Chondrocyte (in vitro differentiated cells): ENCODE measurements at places on chromosomes 11 and 22.

DNA sequence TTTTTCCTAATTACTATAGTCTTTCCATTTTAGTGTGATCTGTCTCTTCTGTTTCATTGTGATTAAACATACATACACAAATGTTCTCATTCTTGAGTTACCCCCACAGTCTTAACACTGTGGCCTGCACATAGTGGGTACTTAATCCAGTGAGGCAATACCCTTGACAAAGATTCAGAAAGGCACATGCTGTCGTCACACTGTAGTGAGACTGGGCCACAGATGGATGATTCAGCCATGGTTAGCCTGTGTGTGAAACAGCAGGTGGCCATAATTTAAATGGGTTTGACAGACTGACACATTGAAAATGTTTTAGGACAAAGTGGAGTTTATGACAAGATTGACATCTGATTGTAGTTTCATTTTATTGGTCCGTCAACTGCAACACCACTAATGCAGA, 313.1 kb downstream of the C11orf87 start:
- DNase-seq: no peak

DNA sequence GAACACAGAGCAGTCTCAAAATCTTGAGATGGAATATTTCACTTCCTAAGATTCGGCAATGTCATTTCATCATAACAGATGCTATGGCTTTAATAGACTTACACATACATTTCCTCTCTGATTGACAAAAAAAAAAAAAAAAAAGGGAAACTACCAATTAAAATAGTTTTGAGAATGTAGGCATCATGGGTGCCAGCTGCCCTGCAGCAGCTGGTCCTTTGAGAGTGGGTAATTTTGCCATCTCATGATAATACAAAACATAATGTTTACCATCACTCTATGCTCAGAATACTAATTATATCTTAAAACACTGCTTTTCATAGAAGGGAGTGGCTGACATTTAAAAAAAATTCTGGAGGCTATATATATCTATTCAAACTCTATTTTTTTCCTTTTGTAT, 775.6 kb upstream of the CCDC90B start:
- no peak for DNase-seq

- no peak for DNase-seq
Observed at GRCh38 chr11:114247070-114247789, 49.0 kb upstream of the NNMT start.

DNA sequence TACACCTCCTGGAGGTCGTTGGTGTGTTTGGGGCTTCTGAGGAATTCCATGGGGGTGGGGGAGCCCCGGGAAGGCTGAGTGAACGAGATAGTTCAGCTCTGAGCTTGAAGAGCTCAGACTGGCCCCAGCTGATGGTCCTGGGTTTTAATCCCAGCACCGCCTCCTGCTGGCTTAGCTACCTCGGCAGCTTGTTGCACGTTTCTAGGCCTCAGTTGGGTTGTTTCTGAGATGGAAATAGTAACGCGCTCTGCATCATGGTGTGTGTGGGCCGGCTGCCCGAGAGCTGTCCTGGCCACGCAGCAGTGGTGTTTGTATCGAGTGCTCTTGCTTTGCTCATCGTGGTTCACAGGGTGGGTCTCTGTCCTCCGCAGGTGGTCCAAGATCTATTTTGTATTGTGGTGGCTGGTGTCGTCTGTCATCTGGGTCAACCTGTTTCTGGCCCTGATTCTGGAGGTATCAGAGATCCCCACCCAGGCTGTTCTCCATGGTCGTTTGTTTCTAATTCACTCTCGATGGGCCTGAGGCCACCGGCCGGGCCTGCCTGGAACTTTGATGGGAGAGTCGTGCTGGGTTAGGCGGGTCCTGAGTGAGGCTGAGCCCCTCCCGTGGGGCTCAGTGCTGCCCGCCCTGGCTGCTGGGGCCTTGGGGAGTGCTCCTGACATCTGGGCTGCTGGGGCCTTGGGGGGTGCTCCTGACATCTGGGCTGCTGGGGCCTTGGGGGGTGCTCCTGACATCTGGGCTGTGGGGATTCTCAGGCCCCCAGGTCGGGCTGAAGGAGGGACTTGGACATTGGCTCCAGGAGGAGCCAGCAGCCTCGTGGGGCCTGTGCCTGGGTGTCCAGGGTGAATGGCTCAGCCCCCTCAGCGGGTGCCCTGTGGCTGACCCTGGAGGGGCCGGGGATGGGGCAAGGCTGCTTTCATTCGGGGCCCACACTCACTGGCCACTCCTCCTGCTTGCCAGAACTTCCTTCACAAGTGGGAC, 37.7 kb downstream of the TPCN2 start:
- DNase-seq: no peak

GRCh38 chr11:66646828-66647227, 8.3 kb downstream of the RBM4 start:
- no peak for DNase-seq

- DNase-seq: no peak
Observed at GRCh38 chr11:131899950-131900580, 529.6 kb downstream of the NTM start.

DNA sequence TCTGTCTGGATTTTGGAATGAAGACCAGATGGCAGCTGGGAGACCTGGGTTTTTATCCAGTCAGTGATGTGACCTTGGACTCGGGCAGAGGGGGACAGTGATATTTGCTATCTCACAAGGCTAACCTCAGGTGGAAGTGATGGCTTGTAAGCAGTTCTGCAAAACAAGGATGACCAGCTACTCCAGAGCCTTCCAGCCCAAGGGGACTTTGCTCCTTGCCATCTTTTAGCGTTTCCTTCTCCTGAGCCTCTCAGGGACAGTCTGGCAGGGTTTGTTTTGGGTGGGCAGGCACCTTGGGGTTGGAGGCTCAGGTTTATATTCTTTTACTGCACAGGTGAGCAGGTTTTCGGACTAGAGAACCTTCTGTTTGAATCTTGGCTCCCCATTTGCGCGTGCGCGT, 9.5 kb upstream of the OSBP2 start:
- DNase-seq: no peak

DNA sequence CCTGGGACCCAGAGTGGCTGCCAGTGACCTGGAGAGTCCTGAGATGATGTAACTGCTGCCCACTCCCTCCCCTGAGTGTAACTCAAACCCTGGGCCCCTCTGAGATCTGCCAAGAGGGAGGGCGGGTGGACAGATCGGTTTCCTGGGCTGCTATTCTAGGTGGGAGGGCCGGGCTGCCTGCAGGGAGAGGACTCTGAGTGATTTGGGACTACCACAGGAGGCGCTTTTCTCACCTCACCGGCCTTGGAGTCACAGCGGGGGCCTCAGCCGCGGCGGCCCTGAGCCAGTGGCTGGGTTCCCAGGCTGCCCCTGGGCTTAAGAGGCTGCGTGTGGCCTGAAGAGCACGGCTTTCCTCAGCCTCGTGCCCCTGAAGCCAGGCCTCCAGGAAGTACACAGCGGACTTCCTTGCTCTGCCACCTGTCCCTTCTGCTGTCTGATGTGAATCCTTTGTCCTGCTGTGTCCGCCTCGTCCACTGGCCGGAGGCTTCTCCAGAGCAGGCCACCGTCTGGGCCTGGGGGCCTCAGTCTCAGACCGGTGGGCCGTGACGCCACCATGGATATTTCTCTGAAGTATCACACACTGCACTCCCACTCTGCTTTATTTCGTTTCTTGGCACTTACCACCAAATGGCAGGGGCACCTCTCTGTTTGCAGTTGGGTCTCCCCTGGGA, 11.5 kb downstream of the RELT start:
- DNase-seq: no peak

GRCh38 chr11:60756307-60757032, at the start of gene MS4A15:
Gene MS4A15, plus strand, starts transcription at chr11:60756867. Its CDS starts 6,867 bp downstream, at chr11:60763734.
- no peak for DNase-seq

DNA sequence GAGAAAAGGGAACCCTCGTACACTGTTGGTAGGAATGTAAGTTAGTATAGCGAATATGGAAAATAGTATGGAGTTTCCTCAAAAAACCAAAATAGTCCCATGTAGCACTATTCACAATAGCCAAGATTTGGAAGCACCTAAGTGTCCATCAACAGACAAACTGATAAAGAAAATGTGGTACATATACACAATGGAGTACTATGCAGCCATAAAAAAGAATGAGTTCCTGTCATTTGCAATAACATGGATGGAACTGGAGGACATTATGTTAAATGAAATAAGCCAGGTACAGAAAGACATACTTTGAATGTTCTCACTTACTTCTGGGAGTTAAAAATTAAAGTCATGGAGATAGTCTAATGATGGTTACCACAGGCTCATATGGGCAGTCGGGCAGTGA, 64.0 kb upstream of the RAB1B start:
- no peak for DNase-seq

DNA sequence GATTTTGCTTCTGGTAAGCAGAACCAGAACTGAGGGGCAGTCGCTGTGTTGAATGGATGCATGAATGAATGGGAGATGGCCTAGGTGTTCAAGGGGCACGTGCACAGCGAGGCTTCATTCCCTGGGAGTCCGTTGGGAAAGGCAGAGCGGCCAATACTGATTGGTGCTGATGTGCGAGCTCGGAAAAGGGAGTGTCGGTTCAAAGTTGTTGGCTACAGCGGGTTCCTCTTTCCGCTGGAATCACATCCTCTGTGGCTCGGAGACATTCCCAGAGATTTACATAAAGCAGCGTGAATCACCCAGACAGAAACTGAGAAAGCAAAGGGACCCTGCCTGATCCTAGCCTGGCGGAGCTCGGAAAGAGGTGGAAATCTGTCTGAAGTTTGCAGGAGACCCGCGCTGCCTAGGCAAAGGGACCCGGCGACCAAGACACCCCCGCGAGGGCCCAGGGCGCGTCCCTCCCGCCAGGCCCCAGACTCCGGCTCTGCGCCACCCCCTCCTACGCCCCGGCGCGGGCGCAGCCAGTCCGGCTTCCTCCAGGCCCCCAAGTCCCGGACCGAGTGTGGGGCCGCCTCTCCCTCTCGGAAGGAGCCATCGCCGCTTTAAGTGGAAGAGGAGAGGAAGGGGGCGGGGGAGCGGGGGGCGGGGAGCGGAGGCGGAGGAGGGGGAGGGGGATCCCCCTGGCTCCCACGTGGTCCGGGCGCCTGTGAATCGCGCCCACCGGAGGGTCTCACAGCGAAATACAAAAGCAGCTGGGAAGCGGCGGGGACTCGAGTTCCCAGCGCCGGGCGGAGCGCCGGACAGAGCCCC, at the start of gene FJX1:
Gene FJX1, plus strand, starts transcription at position 774 of the 810 bp plus-strand sequence. CDS start 177 bp downstream, outside the sequence.
- peak; percentile 85 for DNase-seq

DNA sequence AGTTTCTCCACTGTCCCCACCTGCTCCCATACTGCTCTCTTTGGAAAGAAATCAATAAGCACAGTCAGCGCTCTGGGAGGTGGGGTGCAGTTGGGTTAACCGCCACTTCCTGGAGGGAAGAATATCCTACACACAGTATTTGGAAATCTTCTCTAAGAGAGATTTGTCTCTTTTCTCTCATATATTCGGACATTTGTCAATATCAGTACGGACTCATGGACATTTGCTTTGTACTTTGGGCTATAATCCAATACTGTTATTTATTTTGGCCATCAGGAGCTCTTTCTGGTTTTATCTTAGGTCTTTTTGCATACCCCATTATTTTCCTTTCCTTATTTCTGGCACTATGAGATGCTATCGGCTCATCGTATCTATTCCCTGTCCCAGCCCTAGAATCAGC, 13.7 kb downstream of the NLRP14 start:
- no peak for DNase-seq

- no peak for DNase-seq
Observed at GRCh38 chr11:45650166-45651095, 15.0 kb downstream of the CHST1 start.

DNA sequence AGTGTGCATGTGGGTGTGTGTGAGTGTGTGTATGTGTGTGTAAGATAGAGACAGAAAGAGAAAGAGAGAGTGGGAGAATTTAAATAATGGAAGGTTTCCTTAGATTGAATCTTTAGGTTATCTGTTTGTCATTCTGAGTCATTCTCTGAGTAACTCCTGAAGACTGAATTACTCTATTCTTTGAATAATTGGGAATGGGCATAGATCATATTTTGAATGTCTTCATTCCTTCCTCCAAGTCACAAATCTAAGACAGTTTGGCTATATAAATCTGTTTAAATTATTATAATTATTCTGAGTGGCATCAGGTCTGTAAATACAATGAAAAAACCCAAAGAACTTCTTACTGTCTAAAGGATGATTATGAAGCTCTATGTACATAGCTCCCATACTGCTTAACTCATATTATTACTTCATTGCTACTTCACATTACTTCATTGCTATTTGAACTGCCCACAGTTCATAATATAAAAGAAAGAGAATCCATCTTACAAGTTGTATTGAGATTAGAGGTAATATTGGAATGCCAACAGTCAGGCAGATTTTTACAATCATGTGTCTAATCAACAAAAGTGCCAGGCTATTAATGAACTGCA, 346.6 kb upstream of the CCDC179 start:
- DNase-seq: no peak

DNA sequence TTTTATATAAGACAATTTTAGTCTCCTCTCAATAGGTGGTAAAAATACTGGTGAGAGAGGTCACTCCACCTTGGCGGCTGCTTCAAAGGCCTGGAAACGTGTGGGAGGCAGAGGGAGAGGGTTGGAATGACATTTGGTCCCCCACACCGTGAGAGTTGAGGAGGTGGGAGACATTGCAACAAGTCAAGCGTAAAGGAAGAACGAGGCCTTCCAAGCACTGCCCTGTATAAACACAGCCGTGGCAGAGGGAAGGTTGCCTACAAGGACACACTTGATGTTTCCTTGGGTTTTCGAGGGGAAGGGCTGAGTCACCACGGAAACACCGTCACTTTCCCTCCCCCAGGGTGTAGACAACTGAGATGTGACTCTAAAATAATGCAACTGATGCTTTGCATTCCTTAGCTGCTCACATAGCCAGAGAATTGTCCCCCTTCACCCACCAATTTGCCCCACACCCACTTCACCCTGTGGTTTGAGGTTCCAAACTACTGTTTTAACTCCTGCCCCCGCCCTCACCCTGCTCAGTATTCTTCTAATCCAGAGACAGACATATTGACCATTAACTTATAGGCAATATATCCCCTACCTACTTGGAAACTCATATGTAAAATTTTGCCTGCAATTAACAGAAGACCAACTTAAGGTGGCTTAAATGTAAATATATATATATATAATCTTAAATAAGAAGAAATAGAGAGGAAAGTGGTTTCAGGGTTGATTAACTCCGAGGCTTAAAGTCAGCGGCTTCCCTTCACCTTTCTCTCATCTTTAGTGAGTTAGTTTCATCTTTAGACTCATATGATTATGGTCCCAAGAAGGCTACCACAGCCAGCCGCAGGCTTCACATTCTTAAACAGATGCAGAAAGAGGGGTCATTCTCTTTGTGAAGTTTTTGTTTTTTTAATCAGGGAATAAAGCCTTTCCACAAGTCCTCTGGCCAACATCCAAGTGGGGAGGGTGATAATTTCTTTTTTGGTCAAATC, 54.1 kb upstream of the BDNF start:
- no peak for DNase-seq
